ENCODE measurements at places on chromosomes 5 and 9. TPM values are rescaled to one million over a fixed set of nuclear protein-coding genes. Genes with fewer than 3 reads are reported as not detected.

The UAP1L1 gene
- total RNA-seq, result 2.0 TPM

The ACOT12 gene
- not detected for total RNA-seq

The ANKRD20A1 gene
- total RNA-seq, result 0.26 TPM

The CHD1 gene
- 42.0 TPM for total RNA-seq

The PCYOX1L gene
- total RNA-seq, result 4.2 TPM

The ARHGEF37 gene
- 29.1 TPM for total RNA-seq

The WWC1 gene
- total RNA-seq, result 20.8 TPM

The NR2F1 gene
- total RNA-seq, result 1.6 TPM

The MCC gene
- total RNA-seq, result 47.4 TPM

The ARL15 gene
- 19.1 TPM for total RNA-seq

The FAXDC2 gene
- 1.1 TPM for total RNA-seq

The SLC6A7 gene
- total RNA-seq, result not detected

The SEMA4D gene
- total RNA-seq, result 6.1 TPM

The POLR1E gene
- total RNA-seq, result 15.6 TPM

The MSANTD3 gene
- 38.7 TPM for total RNA-seq

The C9orf43 gene
- total RNA-seq, result 0.13 TPM

The KCNMB1 gene
- not detected for total RNA-seq

The RNF145 gene
- 84.2 TPM for total RNA-seq

The P4HA2 gene
- total RNA-seq, result 190 TPM

The WNT8A gene
- not detected for total RNA-seq

The C9orf72 gene
- 20.3 TPM for total RNA-seq

The LIX1 gene
- total RNA-seq, result not detected

The DNAJB5 gene
- 11.0 TPM for total RNA-seq

The TBC1D9B gene
- total RNA-seq, result 45.2 TPM

The ADGRD2 gene
- total RNA-seq, result not detected

The SGCD gene
- total RNA-seq, result 0.77 TPM

The ARRDC3 gene
- 125 TPM for total RNA-seq

The KIAA1191 gene
- total RNA-seq, result 54.2 TPM

The CDH9 gene
- total RNA-seq, result not detected

The SPATA6L gene
- 2.6 TPM for total RNA-seq

The ERBIN gene
- total RNA-seq, result 55.7 TPM

All from bronchial epithelial cell (primary cell).